ENCODE measurements at places on chromosomes 5 and 9.

- no peaks in the 10 kb centered on the region for H3K27me3 ChIP-seq
- H3K27ac ChIP-seq = no peak overlapping the region
- no peak overlapping the region for H3K4me3 ChIP-seq
- no peaks in the 10 kb centered on the region for H3K4me1 ChIP-seq
- H3K36me3 ChIP-seq = peaks cover 45% of the 10 kb centered on the region
- DNase-seq = no peak
These were observed 24.8 kb downstream of the CEP72 start for GRCh38 chr5:636951-637350.

GRCh38 chr5:151892393-151892792 is 32.3 kb downstream of the GLRA1 start:
- H3K27ac ChIP-seq = no peak overlapping the region
- H3K4me1 ChIP-seq = no peaks in the 10 kb centered on the region
- H3K36me3 ChIP-seq = no peaks in the 10 kb centered on the region
- peaks cover 2% of the 10 kb centered on the region for H3K27me3 ChIP-seq
- no peak overlapping the region for H3K4me3 ChIP-seq

DNA sequence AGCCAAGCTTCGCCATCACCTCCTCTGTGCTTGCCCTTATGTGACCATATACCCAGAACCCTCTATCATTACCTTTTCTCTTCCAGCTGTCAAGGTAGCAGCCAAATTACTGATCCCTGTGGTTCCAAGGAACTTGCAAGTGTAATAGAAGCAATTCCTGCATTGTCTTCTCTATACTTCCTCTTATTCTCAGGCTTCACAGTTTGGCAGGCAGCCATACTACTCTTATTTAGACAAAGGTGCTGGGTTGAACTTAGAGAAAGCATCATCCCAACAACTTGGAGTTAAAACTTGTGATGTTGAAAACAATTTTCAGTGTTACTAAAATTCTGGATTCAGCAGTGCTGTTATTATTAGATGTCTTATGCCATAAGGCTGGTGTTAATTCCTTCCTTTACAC is 93.2 kb downstream of the NLN start:
- no peak overlapping the region for H3K4me3 ChIP-seq
- no peaks in the 10 kb centered on the region for H3K27me3 ChIP-seq
- no peak overlapping the region for H3K27ac ChIP-seq

GRCh38 chr5:58842852-58843251 is 260.0 kb downstream of the RAB3C start:
- H3K27me3 ChIP-seq = peaks cover 4% of the 10 kb centered on the region
- no peak overlapping the region for H3K4me3 ChIP-seq
- H3K27ac ChIP-seq = no peak overlapping the region
- H3K36me3 ChIP-seq = no peaks in the 10 kb centered on the region
- no peaks in the 10 kb centered on the region for H3K4me1 ChIP-seq
- no peak for DNase-seq

DNA sequence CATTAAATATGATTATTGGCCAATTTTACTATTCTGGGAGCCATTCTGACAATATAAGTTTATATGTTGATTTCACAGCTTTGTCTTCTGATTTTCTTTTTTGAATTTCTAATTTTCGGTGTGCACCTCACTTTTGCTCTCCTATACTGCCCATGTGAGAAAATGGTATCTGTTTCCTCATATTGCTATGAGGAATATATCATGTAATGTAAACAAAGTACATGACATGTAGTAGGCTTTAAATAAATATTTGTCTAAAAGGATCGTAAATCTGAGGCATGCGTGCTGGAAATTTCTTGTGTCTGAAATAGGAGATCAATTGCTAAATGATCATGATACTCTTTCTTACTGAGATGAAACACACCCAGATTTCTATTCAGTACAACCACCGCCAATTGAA is 119.9 kb downstream of the ZDHHC21 start:
- peaks cover 2% of the 10 kb centered on the region for H3K36me3 ChIP-seq
- H3K27me3 ChIP-seq = peaks cover 3% of the 10 kb centered on the region
- no peak overlapping the region for H3K27ac ChIP-seq
- no peaks in the 10 kb centered on the region for H3K4me1 ChIP-seq
- no peak for DNase-seq

GRCh38 chr9:16138561-16139491 is 586.0 kb downstream of the CCDC171 start:
- H3K4me3 ChIP-seq = no peak overlapping the region
- no peak overlapping the region for H3K27ac ChIP-seq
- no peaks in the 10 kb centered on the region for H3K36me3 ChIP-seq
- no peak for DNase-seq

DNA sequence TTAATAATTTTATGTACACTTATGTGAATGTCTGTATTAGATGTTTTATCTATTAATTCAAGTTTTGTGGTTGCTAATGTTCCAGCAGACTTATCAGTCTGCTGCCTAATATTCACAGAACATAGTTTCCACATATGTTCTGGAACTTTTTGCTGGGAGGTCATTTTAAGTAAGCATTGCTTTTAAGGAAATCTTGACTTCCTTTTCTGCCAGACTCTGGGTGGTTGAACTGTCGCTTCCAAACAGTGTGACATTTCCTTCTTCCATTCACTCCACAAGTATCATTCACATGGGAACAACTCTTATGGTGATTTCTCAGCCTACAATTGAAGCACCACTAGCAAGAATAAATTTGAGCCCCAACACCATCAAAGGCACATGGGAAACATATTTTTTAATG is 82.9 kb downstream of the PLCXD3 start:
- no peak overlapping the region for H3K27ac ChIP-seq
- no peaks in the 10 kb centered on the region for H3K36me3 ChIP-seq
- DNase-seq = no peak
- no peak overlapping the region for H3K4me3 ChIP-seq

DNA sequence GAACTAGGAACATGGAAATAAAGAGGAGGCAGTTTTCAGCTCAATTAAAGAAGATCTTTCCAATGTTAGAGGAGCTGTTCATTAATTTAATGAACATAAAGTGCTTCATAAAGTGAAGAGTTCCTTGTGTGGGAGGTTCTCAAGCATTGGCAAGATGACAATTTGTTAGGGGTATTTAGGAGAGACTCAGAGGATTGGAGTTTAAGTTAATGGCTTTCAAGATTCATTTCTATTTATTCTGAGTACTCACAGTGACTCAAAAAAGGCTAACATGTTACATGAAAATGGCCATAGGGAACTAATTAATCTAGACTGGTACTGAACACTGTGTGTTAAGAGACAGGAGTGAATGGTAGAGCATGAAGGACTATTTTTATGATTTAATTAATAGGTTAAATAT is 55.4 kb upstream of the CDH12 start:
- no peak overlapping the region for H3K27ac ChIP-seq
- H3K36me3 ChIP-seq = no peaks in the 10 kb centered on the region
- no peak overlapping the region for H3K4me3 ChIP-seq
- H3K27me3 ChIP-seq = no peaks in the 10 kb centered on the region

DNA sequence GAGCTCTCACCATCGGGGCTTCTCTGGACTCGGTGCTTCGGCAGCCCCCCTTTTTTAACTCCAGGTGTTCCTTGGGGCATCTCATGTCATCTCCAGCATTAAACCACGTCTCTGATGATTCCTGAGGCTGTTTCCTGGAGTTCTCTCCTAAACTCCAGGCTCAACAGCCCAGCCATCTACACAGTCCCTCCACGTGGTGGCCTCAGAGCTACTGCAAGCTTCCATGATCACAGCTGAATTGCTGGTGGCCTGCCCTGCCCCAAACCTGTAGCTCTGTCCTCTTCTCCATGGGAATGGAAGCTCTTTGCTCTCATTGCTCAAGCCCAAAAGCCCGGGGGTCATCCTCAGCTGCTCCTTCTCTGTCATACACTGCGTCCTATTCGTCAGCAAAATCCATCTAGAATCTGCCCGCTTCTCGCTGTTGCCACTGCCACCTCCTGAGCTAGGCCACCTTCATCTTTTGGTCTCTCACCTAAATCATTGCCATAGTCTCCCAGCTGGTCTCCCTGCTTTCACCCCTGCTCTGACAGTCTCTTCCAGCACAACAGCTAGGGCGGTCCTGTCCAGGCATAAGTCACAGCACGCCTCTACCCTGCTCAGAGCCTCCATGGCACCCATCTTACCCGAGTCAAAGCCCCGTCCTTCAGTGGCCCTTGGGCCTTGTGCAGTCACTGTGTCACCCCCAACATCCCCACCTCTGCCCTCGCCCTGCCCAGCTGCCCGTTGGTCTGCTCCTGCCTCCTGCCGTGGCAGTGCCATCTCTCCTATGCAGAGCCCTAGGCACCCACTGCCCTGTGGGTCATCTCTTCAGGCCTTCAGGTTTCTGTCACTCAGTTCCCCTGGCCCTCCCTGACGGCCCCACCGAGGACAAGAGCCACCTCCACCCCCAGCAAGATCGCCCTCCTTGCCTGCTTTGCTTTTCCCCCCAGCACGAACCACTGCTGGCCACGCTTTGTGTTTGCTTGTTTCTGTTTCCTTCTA is 6.4 kb downstream of the B4GALT7 start:
- no peaks in the 10 kb centered on the region for H3K27me3 ChIP-seq
- no peak overlapping the region for H3K4me3 ChIP-seq
- peaks cover 4% of the 10 kb centered on the region for H3K4me1 ChIP-seq

DNA sequence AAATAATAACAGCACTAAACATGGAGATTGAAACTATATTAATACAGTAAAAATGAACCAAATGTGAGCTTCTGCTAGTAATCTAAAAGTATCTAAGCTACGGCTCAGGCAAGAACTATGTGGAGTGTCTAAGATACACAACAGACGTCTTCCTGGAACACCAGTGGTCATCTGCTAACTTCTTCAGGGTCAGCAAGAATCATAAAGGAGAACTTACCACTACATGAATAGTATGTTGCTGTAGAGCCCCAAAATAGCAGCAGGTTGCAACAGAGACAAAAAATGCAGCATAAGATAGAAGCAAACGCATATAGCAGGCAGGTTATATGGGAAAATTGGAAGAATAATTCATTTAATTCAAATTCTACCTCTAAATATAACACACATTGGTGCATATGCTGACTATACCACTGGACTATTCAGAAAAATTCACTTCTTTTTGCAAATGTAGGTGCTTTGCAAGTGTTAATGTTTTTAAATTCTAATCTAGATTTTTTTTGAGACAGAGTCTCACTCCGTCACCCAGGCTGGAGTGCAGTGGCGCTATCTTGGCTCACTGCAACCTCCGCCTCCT is 27.1 kb downstream of the DCTN4 start:
- peaks cover 26% of the 10 kb centered on the region for H3K4me1 ChIP-seq
- peaks cover 69% of the 10 kb centered on the region for H3K36me3 ChIP-seq
- no peak for DNase-seq
- H3K27ac ChIP-seq = no peak overlapping the region
- H3K27me3 ChIP-seq = no peaks in the 10 kb centered on the region
- no peak overlapping the region for H3K4me3 ChIP-seq

- no peak for DNase-seq
- no peak overlapping the region for H3K27ac ChIP-seq
- H3K27me3 ChIP-seq = peaks cover 2% of the 10 kb centered on the region
- no peaks in the 10 kb centered on the region for H3K4me1 ChIP-seq
- H3K36me3 ChIP-seq = no peaks in the 10 kb centered on the region
These were observed 85.5 kb downstream of the DIRAS2 start for GRCh38 chr9:90556897-90557675.

GRCh38 chr9:109192732-109193361 is 25.8 kb upstream of the FRRS1L start:
- H3K36me3 ChIP-seq = no peaks in the 10 kb centered on the region
- H3K4me3 ChIP-seq = no peak overlapping the region
- H3K27ac ChIP-seq = no peak overlapping the region

DNA sequence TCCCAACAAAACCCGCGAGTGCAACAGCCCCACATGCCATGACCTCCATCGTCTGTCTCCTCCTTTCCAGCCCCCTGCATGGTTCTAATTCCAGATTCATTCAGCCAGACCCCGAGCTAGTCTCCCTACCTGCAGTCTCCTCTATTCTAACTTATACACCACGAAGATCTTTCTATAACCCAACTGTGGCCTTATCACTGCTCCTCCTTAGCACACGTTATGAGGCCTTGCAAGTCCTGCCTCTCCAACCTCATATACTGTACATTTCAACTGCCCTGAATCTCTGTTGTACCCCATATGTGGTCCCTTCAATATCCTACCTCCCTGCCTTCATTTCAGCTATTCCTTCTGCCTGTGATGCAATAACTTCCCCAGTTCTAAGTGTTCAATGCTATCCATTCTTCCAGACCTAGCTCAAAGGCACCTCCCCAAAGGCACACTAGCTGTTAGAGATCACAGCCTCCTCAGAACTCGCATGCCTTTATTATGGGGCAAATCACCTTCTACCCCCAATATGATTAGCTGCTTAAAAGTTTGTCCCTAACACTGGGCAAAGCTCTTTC is 215.1 kb upstream of the TRIM32 start:
- H3K27ac ChIP-seq = no peak overlapping the region
- no peak overlapping the region for H3K4me3 ChIP-seq
- no peaks in the 10 kb centered on the region for H3K36me3 ChIP-seq
- H3K27me3 ChIP-seq = no peaks in the 10 kb centered on the region
- DNase-seq = no peak

GRCh38 chr5:54159153-54159892 is 151.1 kb downstream of the ARL15 start:
- no peaks in the 10 kb centered on the region for H3K27me3 ChIP-seq
- no peak for DNase-seq
- no peaks in the 10 kb centered on the region for H3K36me3 ChIP-seq
- no peak overlapping the region for H3K4me3 ChIP-seq

DNA sequence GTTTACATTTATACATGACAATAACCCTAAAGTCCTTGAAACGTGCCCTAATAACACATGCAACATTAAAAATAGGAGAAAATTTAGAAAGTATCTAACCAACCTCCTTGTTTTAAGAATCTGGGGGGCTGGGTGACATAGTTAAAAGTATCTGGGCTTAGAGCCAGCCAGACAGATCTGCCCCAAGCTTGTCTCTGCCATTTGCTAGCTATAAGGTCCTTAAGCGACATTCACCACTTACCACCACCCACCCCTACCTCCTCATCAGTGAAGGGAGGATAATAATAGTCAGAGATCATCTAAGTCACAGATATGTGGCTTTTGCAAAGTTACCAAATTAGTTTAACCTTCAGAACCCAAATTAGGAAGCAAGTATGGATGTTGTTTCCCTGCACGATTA is 33.8 kb upstream of the CAST start:
- DNase-seq = no peak
- no peak overlapping the region for H3K27ac ChIP-seq
- H3K4me1 ChIP-seq = peaks cover 6% of the 10 kb centered on the region
- H3K4me3 ChIP-seq = no peak overlapping the region
- no peaks in the 10 kb centered on the region for H3K36me3 ChIP-seq
- H3K27me3 ChIP-seq = peaks cover 13% of the 10 kb centered on the region

DNA sequence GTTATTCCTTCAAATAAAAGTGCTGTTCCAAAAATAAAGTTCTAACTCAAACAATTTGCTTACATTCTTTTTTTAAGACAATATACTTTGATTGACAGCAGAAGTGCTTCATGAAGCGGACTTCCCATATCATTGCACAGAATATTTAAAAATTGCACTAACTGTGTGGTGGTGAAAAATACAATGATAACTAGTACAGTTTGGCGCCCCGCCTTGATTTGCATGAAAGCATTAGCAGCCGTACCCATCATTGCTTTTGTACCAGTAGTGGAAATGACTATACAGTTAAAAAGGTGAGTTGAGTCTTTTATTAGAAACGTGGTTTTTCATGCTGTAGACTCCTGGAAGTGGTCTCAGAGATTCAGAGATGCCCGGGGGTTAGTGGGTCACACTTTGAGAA is 69.5 kb upstream of the MAP3K1 start:
- H3K27ac ChIP-seq = no peak overlapping the region
- H3K4me1 ChIP-seq = no peaks in the 10 kb centered on the region
- H3K27me3 ChIP-seq = peaks cover 3% of the 10 kb centered on the region
- no peak overlapping the region for H3K4me3 ChIP-seq

- DNase-seq = no peak
- no peaks in the 10 kb centered on the region for H3K36me3 ChIP-seq
These were observed 20.0 kb downstream of the ANKH start for GRCh38 chr5:14851597-14851996.

- H3K27ac ChIP-seq = no peak overlapping the region
- H3K27me3 ChIP-seq = peaks cover 3% of the 10 kb centered on the region
- H3K4me3 ChIP-seq = no peak overlapping the region
- no peaks in the 10 kb centered on the region for H3K36me3 ChIP-seq
- peaks cover 11% of the 10 kb centered on the region for H3K4me1 ChIP-seq
These were observed 52.3 kb downstream of the NTNG2 start for GRCh38 chr9:132214027-132214622.
